ENCODE measurements at places on chromosomes 4 and X.

DNA sequence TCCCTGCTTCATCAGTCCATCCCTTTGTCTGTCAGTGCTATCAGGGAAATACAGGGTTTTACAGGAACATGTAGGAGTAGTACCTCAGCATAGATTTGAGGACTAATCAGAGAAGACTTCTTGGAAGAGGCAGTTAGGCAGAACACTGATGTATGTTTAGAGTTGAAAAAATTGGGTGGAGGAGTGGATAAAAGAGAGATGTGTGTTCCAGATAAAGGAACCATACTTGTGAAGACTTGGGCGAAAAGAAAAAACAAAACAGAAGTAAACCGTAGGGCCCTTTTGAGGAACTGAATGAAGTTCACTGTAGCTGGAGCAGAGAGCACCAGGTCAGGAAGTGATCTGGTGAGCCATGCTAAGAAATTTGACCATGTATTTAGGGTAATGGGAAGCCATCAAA lies 32.3 kb downstream of the AFF1 start:
- DNase-seq: peak; percentile 45

DNA sequence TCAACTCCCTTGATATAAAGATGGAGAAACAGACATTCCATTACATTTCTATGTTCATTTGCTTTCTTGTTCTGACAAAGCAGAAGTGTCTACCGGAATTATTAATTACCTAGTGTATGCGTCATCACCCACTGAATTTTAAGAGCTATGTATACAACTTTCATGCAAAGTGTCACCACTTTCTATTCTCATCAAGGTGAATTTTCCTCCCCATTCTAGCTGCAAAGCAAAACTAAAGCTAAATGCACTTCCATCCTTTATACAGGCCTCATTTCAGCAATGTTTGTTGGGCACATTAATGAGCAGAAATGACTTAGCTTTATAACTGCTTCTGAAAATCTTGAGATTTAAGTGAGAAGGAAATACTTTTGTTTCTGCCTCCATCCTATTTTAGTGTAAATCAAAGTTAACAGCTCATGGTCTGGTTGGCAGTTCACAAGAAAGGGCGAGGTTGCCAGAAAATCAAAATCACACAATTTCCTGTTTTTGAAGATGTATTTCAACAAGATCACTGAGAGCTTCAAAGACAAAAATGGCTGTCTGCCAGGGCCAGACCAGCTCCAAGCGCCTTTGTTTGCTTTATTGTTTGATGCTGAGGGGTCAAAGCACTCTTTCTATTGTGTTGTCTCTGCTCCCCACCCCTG lies 7.2 kb upstream of the FAM9C start:
- DNase-seq: no peak

DNA sequence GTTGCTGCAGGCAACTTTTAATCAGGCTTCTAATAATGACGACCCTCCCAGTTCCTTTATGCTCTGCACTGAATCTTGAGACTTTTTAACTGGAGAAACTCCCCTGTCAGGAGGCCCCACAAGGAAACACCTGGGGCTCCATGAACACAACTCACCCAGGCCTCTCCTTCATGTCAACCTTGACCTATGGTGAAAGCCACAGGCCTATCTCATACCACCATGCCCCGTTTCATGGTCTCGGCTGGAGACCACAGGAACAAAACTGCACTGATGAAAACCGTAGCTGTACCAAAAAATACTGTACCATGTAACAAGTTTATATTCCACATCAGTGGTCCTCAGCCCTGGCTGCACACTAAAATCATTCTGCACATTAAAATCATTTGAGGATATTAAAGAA lies 57.0 kb downstream of the ZNF827 start:
- no peak for DNase-seq

DNA sequence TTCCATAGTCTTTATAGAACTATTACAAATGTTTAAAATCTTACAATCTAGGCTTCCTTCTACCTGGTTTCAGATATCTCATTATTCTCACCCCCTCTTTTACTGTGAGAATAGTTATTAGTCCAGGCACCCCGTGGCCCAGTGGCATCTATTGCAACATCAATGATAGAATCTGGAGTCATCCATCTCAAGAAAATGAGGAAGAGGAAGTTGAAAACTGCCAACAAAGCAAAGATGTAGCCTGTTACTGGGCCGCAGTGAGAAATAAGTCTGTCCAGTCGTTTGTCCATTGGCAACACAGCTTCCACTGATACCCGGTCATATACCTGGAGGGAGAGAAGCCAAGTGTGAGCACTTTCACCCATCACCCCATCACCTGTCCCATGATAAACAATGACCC lies 6.0 kb upstream of the ASB11 start:
- DNase-seq: peak; percentile 72

DNA sequence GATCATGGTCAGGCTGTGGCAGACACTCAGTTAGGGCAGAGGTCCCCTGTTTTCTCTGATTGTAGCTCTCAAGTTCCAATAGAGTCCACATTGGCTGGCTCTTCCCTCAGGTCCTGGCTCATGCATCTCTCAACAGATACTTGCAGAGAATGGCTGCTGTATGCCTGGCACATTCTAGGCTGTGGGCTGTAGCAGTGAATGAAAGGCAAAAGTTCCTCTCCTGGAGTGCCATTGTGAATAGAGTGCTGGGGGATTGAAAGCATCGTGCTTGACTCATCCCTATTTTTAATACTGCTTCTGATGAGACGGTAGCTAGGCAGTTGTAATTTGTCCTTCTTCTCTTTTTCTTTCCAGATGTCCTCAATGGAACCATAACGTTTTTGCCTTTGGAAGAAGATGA lies 5.5 kb downstream of the TRMT44 start:
- DNase-seq: no peak

DNA sequence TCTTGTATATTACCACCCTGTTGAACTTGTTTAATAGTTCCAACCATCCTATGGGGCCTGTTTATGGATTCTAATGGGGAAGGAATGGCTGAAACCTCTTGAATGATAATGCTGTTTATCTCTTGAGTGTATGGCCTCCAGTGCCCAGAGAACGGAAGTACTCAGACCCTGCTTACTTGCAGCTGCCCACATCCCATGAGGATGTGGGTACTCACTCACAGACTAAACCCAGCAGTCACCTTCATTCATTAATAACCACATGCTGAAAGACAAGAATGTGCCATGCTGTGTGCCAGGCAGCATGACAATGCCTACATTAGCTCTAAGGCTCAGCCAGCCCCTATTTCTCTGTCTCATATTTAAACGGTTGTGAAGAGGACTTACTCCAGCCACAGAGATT lies 5.9 kb upstream of the ARMCX5 start:
- no peak for DNase-seq

DNA sequence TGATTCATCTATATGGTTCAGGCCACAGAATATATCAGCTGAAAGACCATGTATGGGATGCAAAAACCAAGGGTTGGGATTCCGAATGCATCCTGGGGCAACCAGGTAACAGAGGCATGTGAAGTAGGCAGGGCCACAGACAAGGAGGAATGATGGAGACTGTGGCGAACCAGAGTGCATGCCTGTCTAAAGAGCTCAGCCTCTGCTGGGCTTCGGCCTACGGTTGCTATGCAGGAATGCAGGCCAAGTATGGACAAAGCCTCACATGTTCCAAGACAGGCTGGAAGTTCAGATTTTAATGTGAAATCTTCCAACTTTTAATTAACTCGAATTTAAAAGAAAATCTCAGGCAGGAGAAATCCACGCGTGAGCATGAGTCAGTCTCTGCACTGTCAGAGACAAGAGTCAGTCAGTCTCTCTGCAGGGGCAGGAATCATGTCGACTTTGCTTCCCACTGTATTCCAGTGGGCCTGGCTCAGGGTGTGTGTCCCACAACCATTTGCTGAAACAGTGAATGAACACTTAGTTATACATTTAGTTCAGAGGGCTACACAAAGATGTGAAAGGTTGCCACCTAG lies 344.4 kb downstream of the UNC5C start:
- DNase-seq: no peak

DNA sequence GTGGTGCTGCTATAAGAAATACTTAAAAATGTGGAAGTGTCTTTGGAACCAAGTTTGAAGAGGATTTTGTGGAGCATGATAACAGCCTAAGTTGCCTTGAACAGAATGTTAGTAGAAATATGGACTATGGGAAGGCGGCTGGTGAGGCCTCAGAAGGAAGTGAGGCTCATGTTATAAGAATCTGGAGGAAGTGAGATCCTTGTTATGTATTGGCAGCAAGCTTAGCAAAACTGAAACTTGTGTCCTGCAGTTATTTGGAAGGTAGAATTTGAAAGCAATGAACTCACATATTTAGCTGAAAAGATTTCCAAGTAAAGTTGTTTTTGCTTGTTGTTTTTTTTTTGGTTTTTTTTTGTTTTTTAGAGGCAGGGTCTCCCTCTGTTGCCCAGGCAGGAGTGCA lies 13.6 kb upstream of the MED14 start:
- no peak for DNase-seq

DNA sequence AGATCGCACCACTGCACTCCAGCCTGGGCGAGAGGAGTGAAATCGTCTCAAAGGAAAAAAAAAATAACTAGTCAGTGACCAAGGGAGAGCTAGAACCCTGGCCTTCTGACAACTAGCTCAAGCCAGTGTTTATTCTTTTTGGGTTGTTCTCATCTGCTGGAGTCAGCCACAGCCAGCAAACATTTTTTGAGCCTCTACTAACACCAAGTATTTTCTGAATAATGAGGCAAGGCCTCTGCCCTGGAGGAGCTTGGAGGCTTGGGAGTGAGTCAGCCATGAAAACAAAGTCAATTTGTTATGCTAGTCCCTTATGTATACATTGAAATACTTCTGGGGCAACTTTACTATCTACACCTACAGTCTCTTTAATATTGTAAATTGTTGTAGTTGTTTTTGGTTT lies 46.5 kb downstream of the TMA16 start:
- no peak for DNase-seq

- DNase-seq: peak; percentile 12
Measured at GRCh38 chr4:2592572-2592971, 56.1 kb downstream of the FAM193A start.

GRCh38 chr4:101086801-101087586 lies 260.3 kb downstream of the PPP3CA start:
- DNase-seq: no peak

DNA sequence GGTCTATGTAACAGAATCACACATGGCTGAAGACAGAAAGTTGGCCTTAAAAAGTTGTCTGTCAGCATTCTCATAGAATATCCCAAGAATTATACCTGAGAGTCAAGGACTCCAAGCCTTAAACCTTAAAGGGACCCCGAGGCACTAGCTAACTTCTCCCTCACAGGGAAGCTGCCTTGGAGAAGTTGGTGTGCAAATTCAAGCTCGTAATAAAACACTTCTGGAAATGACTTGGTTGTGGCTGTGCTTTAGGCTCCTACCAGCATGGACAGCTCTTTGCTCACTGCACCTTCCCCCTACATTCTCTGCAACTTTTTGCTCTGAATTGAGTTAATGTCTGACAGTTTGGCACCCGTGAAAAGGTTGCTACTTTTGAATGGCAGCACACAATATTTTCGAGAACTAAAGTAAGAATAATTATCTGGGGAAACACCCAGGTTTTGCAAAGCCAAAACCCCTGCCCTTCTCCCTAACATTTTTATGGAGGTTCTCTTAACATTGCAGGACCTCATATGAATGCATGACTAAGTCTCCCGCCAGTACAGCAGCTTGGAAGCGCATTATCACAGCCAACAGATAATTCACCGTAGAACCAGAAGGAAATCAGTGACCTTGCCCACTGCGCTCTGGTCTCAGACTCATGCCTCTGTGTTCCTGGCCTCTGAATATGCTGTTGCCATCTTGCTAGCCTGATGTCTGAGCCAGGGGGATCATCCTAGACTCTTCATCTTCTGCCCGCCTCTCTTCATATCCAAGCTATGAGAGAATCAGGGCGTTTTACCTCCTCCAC lies 91.0 kb downstream of the MGST2 start:
- DNase-seq: no peak

DNA sequence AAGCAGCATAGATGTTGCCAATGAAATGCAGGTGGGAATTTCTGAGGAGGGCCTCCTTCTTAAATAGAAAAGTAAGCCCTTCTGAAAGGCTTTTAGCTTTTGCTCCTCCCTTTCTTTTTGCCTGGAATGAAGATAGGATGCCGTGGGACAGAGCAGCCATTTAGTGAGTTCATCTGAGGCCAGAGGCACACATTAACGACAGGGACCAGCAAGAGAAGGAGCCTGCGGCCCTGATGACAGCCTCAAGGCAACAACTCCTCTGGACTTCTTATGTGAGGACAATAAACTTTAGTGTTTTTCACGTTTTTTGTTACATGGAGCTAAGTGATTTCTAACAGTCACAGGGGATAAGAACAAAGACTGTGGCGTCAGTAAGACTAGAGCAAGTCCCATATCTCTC lies 1.1 kb upstream of the BDH2 start:
- no peak for DNase-seq

DNA sequence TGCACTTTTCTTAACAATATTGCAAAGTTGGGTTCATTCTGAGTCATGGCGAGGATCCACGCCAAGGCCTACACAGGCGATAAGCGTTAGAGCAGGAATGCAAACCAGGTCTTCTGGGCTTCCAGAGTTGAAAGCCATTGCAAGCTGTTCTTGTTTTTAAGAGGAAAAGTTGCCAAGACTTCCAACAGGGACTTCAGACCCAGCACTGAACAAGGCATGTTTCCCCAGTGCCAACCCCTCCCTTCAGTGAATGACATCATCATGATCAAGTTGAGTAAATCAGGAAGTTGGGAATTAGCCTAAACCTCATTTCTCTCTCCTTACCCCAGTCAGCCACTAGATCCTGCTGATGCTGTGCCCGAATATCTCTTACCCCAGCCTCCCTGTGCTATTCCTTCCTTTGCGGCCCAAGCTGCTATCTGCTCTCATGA lies 355.1 kb downstream of the HS3ST1 start:
- peak; percentile 19 for DNase-seq

DNA sequence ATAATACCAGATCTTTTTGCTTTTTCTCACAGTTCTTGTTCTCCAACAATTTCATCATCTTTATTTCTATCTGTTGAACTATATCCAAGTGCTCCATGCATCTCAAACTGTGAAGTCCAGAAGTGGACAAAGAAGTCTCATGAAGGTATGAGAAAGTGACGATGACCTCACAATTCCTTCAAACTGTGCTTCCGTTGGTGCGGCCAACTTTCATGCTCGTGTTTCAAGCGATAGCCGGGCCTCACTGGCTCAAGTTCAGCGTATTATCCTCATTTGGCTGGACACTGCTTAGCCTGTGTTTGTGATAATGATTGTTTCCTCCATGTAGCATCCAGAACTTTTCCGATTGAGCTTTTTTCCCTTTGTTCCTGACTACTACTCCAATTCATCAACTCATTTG lies 143.1 kb downstream of the PALLD start:
- DNase-seq: no peak

DNA sequence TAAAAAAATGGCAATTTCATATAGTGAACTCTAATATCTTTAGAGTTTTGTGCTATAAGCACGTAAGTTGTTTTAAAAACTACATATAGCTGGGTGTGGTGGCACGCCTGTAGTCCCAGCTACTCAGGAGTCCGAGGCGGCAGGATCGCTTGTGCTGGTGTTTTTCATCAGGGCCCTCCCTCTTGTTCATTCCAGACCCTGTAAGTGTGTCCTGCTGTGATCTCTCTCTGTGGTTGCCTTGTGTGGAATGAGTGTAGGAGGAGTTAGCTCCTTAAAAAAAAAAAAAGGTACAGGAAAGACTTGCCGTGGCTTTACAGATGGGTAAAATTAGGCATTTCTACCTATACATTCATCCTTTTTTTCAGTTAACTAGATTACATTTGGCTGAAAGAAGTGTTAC lies 35.4 kb downstream of the RBBP7 start:
- no peak for DNase-seq

- peak; percentile 86 for DNase-seq
Measured at GRCh38 chrX:71111141-71111843, at the start of gene IL2RG. Gene IL2RG, minus strand, starts transcription at chrX:71111577. Its CDS starts 38 bp downstream, at chrX:71111539.

GRCh38 chrX:31287861-31288260 lies 216.0 kb upstream of the FTHL17 start:
- DNase-seq: no peak
